ENCODE measurements at places on chromosomes 3 and 15.

GRCh38 chr3:42503251-42503924 lies 945 bp downstream of the VIPR1 start:
- DNase-seq: no peak

GRCh38 chr3:136730595-136731273 lies 21.4 kb downstream of the STAG1 start:
- DNase-seq: no peak

DNA sequence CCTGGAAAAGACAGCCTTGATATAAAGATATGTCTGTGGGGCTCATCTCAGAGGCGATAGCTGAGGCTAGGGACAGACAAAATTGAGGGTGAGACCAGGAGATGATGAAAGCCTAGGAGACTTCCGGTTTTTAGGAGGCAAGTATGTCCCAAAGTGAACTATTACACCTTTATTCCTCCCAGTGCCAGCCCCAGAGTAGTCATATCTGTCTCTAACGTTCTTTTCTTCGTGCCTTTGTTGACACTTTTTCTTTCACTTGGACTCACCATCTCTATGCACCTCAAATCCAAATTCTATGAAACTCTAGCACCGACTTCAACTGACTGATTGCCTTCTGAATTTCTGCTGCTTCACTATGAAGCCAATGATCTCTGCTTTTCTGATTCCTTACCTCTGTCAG lies 93.8 kb upstream of the RASGRP1 start:
- no peak for DNase-seq

DNA sequence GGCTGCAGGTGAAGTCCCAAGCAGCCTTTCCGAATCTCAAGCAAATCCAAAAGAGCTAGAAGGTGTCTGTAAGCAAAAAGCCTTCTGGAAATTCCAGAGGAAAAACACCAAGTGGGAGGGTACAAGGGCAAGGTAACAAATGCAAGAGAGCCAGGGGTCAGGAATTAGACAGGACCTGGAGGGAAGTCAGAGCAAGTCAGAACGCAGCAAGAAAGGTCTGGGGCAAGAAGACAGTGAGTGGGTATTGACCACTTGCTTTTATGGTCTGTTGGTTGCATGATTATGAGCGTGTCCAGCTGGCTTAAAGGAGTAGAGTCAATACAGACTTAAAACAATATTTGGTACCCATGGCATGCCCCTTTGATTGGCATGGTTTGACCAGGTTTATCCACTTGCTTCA lies 66.7 kb upstream of the OXTR start:
- no peak for DNase-seq

DNA sequence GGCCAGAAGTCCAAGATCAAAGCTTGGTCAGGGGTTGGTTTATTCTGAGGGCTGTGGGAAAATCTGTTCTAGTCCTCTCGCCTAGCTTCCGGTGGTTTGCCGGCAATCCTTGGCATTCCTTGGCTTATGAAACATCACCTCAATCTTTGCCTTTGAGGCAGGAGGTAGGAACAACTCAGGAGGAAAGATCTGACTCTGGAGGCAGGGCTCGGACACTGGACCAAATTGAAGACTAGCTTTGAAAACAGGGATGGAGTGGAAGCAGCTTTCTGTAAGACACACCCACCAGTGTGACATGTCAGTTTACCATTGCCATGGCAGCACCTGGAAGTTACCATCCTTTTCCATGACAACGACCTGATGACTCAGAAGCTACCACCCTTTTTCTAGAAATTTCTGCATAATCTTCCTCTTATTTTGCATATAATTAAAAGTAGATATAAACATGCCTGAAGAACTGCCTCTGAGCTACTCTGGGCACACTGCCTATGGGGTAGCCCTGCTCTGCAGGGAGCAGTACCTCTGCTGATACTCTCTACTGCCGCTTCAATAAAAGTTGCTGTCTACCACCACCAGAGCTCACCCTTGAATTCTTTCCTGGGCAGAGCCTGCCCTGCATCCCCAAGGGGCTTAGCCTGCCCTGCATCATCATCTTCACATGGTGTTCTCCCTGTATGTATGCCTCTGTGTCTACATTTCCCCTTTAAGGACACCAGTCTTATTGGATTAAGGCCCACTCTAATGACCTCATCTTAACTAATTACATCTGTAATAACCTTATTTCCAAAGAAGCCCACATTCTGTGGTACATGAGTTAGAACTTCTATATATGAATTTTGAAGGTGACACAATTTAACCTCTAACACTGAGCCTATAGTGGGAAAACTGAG lies 38.3 kb upstream of the TM4SF4 start:
- DNase-seq: no peak

- peak; percentile 61 for DNase-seq
Measured at GRCh38 chr3:185733980-185734724, 90.7 kb downstream of the IGF2BP2 start.

DNA sequence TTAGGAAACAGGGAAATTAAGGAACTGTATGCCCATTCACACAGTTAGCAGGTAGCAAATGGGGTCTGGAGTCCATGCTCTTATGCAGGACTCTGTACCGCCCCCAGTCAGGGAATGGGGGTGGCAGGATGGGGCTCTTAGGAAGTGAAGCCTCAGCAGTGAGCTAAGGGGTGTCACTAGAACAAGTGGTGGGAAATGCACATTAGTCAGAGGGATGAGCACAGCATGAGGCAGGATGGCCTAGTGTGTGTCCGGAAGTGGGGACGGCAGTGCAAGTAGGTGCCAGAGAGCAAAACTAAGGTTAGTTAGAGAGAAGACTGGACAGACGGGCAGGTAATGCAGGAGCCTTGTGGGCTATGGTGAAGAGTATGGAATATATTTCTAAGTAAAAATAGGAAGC lies 60.7 kb downstream of the ST3GAL6 start:
- DNase-seq: no peak

GRCh38 chr15:77030928-77031375 lies 36.0 kb downstream of the PSTPIP1 start:
- no peak for DNase-seq

- DNase-seq: no peak
Measured at GRCh38 chr3:99532246-99532645, 106.1 kb upstream of the COL8A1 start.

DNA sequence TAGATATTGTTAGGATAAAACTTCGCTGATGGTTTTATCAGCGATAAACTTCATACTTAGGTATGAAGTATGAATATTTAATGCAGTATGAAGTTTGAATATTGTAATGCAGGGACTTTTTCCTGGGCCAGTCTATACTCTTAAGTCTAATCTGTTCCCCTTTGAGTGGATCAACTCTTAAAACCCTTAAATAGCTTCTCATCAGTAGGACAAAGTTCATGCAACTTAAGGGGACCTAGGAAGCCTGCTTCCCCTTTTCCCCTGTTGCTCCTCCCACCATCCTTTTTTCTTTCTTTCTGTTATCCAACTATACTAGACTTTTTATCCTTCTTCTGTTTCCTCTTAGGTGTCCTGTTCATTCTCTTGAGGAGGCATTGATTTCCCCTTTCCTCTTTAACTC lies 78.7 kb downstream of the MITF start:
- no peak for DNase-seq

DNA sequence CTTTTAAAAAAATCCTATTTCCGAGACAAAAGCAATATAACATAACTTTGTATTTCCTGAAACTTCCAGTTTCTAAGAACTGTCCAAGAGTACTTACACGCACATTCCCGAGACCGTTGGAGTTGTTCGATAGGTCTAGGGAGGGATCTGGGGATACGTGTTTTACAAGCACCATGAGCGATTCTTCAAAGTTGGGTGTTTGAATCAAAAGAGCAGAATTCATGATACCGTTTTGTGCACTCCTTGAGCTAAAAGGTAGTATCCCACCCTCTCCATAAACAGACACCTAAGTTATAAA lies 700 bp upstream of the EDEM1 start:
- DNase-seq: no peak

GRCh38 chr3:48899273-48899672 lies 591 bp upstream of the SLC25A20 start:
- DNase-seq: no peak

- DNase-seq: no peak
Measured at GRCh38 chr3:197942956-197943556, 6.9 kb upstream of the RPL35A start.

DNA sequence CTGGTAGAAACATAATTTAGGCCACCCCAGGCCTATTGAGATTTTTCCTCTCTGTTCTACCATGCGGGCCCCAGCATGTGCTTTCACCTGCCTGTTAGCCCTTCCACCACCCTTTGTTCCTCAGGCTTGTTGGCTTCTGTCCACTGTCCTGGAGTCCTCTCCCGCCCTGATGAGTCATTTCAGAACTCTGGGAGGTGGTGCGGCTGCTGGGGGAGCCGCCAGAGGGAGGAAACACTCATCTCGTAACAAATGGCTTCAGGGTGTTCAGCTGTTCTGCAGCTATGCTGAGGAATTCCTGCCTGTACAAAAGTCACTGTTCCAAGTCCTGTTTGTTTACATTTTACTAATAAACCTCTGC lies 36.3 kb downstream of the LRTM1 start:
- peak; percentile 89 for DNase-seq

DNA sequence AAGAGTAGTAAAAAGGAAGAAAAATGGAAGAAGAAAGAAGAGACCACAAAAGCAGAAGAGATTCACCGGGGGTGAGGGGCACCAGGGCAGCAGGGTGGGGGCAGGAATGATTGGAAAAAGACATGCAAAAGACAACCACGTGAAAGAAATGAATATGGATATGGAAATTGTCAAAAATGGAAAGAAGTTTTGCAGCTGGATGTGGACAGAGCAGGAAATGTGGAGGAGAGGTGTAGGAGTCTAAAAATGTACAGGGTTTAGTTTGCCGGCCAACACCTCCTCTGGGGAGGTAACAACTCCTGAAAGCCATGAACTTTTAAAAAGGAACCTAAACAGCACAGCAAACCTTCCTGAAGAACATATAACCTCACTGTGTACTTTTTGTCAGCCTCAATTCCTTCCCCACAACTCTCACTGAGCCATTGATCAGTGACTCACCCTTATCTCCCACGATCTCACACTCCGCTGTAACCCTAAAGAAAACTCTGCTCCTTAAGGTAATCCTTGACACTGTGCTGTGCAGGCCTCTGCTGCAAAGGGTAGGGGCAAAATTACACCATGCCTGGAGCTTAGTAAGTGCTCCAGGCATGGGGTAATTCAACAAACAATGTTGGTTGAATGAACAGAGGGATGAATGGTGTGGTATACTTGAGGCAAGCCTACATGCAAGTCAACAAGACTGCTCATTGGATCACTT lies 100.2 kb upstream of the BOC start:
- DNase-seq: peak; percentile 18

DNA sequence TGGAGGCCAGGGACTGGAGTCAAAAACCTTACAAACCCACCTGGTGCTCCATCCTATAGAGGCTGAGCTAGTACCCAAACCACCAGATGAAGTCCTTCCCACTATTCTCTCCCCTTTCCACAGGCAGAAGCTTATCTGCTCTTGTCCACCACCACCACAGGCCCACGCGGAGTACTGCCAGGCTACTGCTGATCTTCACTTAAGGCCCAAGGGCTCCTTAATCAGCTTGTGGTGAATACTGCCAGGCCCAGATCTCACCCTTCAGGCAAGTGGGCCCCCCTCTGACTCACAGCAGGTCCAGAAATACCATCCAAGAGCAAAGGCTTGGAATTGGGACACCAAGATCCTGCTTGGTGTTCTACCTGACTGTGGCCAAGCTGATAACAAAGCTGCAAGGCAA lies 598.1 kb upstream of the CBLB start:
- no peak for DNase-seq

DNA sequence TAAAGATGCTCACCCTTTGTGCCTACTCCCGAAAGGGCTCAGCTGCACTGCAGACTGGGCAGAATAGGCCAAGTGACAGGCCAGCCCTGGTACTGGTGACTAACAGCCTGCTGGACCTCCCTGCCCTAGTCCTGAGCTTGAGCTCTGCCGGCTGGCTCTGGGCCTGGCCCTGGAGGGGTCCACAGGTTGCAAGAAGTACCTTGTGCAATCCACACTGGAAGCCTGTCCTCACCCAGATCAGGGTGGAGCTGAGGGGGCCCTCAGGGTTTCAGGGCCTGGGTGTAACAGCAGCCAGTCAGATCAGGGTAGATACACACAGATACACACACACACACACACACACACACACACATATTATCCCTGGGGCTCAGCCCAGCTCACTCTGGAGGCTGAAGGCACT lies 27.3 kb upstream of the PLA2G4D start:
- no peak for DNase-seq

DNA sequence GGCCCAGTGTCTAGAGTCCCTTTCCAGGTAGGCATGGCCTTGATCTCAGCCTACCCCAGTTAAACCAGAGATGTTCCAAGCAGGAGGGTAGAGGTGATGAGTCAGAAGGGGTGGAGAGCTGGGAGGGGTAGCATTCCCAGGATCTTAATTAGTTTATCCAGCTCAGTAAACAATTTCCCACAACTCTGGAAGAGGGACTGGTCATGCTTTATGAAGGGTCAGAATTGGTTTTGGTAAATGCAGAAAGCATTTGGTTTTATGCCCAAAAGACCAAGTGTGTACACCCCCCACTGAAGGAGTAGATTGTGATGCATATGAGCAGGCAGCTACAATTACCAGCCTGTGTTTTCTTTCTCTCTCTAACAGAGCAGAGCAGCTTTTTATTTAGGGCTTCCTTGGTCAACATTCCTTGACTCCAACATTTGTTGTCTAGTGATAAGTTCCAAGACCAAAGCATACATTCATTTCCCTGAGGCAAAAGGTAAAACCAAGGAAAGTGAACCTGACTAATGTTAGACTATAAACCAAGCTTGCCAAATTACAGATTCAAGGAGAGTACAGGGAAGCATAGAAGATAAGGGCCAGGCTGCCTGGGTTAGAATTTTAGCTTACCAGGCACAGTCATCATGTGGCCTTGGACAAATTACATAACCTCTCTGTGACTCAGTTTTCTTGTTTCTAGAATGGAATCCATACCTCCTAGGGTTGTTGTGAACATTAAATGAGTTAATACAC lies 17.6 kb downstream of the EXOSC7 start:
- DNase-seq: no peak

- DNase-seq: no peak
Measured at GRCh38 chr15:63967616-63968015, 78.7 kb downstream of the DAPK2 start.

DNA sequence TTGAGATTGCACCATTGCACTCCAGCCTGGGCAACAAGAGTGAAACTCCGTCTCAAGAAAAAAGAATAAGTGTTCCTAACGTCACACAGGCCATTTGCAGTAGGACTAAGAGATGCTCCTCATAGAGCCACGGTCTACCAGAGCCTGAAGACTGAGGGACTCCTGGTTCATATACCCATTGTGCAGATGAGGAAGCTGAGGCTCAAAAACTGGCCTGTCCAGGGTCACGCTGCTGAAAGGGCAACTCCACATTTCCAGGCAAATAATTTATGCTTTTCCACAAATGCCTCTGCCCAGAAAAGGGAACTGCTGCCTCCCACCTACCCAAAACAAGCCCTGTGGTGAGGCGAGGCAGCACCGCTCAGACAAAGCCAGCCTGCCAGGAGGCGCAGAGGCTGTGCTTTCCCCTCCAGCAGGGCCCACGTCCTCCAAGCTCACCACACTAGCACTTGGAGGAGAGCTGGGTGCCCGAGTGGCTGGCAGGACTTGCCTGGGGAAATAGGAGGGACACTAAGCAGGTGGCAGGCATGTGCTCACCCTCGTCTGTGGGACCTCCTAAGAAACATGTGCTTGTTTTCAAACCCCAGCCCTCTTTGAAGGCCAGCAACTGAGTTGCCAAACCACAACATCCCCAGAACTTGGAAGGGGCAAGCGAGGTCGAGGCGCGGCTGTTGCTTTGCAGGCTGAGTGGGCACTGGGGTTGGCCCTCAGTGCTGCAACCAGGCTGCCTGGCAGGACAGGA lies 195.6 kb downstream of the XXYLT1 start:
- DNase-seq: no peak

GRCh38 chr15:61681038-61681418 lies 379.2 kb downstream of the VPS13C start:
- DNase-seq: no peak

Data from kidney epithelial cell (primary cell).